ENCODE measurements at places on chromosomes 7 and 10. TPM values are rescaled to one million over a fixed set of nuclear protein-coding genes. Genes with fewer than 3 reads are reported as not detected.

DNA sequence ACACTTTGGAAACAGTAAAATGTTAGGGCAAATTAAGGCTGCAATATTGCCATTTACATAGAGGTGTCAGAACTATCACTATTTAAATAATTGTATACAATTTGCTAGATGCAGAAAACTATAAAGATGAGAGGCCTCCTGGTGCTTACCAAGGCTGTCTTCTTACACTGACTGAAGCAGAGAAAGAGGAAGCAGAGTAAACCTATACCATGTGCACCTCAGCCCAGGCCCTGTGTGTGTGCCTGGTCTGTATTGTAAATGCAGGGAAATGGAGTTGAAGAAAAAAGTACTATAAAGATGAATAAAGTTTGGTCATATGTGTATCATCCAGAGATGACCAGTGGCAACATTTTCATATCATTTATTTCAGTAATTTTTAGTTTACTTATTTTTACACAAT, 29.2 kb downstream of the ELMO1 start:
- DNase-seq: no peak

- peak; percentile 40 for DNase-seq
Observed at GRCh38 chr10:24920907-24921881, 31.2 kb downstream of the PRTFDC1 start.

OR13A1 gene
- total RNA-seq: not detected

DNA sequence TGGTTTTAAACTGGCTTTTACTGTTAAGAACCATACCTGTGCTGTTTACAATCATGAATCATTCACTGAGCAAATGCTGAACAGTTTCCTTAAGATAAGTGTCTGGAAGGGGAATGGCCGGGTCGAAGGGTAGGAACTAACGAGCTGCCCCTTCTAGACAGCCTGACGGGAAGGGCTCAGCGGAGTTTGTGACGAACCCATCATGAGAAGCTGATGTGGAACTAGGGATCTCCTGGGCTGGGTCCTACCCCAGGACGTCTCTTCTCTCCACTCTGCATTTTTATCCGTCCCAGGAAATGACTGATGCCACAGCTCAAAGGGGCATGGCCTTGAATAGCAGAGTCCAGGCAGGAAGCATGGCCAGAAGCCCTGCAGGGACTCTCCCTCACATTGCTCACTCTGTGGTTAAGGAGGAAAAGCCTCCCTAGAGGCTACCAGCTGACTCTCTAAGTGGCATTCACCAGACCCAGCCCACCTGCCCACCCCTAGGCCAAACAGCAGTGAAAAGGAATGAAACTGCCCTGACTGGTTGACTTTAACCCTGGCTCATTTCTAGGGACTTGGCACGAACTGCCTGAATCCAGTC, 112.0 kb downstream of the PFKFB3 start:
- no peak for DNase-seq

EGR2 gene
- total RNA-seq: 5.5 TPM

RHOBTB1 gene
- total RNA-seq: 19.5 TPM

Measured in omental fat pad (tissue), 4 donors.